ENCODE measurements at places on chromosomes 11 and 22. TPM values are rescaled to one million over a fixed set of nuclear protein-coding genes. Genes with fewer than 3 reads are reported as not detected.

- no peak for DNase-seq
- H3K4me3 ChIP-seq: no peak overlapping the region
- H3K4me1 ChIP-seq: peaks cover 49% of the 10 kb centered on the region
- H3K27me3 ChIP-seq: no peaks in the 10 kb centered on the region
- no peak overlapping the region for H3K27ac ChIP-seq
- no peaks in the 10 kb centered on the region for H3K36me3 ChIP-seq
These were observed 3.9 kb downstream of the CBL start for GRCh38 chr11:119210050-119210449.

GRCh38 chr22:49724893-49725489 lies 102.7 kb downstream of the BRD1 start:
- peaks cover 13% of the 10 kb centered on the region for H3K4me1 ChIP-seq
- no peaks in the 10 kb centered on the region for H3K36me3 ChIP-seq
- DNase-seq: peak; percentile 56
- H3K27ac ChIP-seq: no peak overlapping the region

DNA sequence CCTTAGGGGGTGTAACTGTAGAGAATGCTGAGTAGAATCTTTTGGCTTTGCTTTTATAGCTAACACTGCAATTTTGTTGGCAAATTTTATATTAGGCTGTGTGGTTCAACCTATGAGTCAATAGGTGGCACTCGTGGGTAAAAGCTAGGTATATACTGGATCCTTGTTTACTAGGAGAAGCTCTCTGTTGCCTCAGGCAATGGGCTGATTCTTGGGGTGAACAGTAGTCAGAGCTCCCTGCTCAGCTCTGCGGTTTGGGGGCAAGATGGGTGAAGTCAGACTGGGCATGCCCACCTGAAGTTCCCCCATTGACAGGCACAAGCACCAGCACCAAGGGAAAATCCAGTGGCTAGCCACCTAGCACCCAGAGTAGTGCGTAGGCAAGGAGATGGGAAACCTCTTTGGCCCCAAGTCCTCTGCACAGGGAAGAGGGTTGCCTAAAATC lies 238.7 kb downstream of the FAM181B start:
- H3K4me1 ChIP-seq: no peaks in the 10 kb centered on the region
- no peaks in the 10 kb centered on the region for H3K27me3 ChIP-seq
- DNase-seq: no peak
- H3K4me3 ChIP-seq: no peak overlapping the region

- H3K27me3 ChIP-seq: no peaks in the 10 kb centered on the region
- DNase-seq: no peak
- no peak overlapping the region for H3K27ac ChIP-seq
- no peak overlapping the region for H3K4me3 ChIP-seq
- H3K36me3 ChIP-seq: no peaks in the 10 kb centered on the region
These were observed 159.1 kb downstream of the PGR start for GRCh38 chr11:100970283-100971164.

- no peak overlapping the region for H3K4me3 ChIP-seq
- H3K4me1 ChIP-seq: peaks cover 33% of the 10 kb centered on the region
- H3K27me3 ChIP-seq: no peaks in the 10 kb centered on the region
- no peak overlapping the region for H3K27ac ChIP-seq
- DNase-seq: no peak
These were observed 174.4 kb downstream of the MAML2 start for GRCh38 chr11:96168623-96169022.

GRCh38 chr11:27470166-27470565 lies 2.4 kb downstream of the LGR4 start:
- no peak for DNase-seq
- no peak overlapping the region for H3K27ac ChIP-seq
- no peak overlapping the region for H3K4me3 ChIP-seq
- H3K27me3 ChIP-seq: no peaks in the 10 kb centered on the region
- H3K36me3 ChIP-seq: no peaks in the 10 kb centered on the region

The CCDC89 gene
- polyA plus RNA-seq: not detected

- no peak overlapping the region for H3K4me3 ChIP-seq
- no peaks in the 10 kb centered on the region for H3K4me1 ChIP-seq
- no peak overlapping the region for H3K27ac ChIP-seq
- H3K27me3 ChIP-seq: no peaks in the 10 kb centered on the region
These were observed 141.2 kb downstream of the CTTN start for GRCh38 chr11:70539360-70540095.

DNA sequence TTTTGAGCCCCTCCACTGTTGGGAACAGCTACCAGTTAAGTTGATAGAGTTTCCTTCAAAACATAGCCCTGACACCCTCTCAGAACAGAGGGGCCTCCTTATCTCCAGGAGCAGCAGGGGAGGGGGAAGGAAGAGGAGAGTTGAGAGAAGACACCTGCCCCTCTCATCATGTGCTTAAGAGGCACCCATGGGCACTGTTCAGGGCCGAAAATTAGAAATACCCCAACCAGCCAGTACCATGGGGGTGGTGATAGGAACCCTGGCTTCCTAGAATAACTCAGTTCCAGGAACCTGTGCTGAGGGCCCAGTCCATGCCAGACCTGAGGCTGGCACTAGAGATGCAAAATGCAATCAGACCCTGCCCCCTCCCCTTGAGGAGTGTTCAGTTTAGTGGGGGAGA lies 9.3 kb upstream of the GDPD5 start:
- no peak for DNase-seq
- H3K4me1 ChIP-seq: peaks cover 34% of the 10 kb centered on the region
- no peak overlapping the region for H3K27ac ChIP-seq
- no peaks in the 10 kb centered on the region for H3K27me3 ChIP-seq

- peaks cover 13% of the 10 kb centered on the region for H3K36me3 ChIP-seq
- DNase-seq: no peak
- H3K4me3 ChIP-seq: no peak overlapping the region
- H3K4me1 ChIP-seq: no peaks in the 10 kb centered on the region
- H3K27ac ChIP-seq: no peak overlapping the region
- no peaks in the 10 kb centered on the region for H3K27me3 ChIP-seq
These were observed 72.4 kb downstream of the CYP2R1 start for GRCh38 chr11:14819596-14819995.

- DNase-seq: no peak
- H3K4me3 ChIP-seq: no peak overlapping the region
These were observed 34.6 kb downstream of the BBOX1 start for GRCh38 chr11:27075192-27075591.

DNA sequence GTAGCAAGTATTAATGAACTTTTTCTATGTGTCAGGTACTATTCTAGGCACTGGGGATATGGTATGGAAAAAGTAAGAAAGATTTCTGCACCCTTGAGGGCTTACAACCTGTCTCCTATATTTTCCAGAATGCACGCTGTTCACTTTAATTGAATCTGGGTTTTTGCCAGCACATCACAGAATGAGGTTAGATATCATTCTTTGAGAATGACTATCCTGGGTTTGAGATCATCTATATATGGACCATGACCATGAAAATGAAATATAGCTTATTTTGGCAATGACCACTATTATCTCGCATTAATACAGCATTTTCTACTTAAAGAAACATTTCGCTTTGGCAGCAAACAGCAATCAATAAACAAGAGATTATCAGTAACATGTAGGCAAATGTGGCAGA lies 46.9 kb downstream of the C11orf71 start:
- H3K4me1 ChIP-seq: no peaks in the 10 kb centered on the region
- no peak for DNase-seq
- H3K27me3 ChIP-seq: no peaks in the 10 kb centered on the region
- H3K4me3 ChIP-seq: no peak overlapping the region
- H3K36me3 ChIP-seq: no peaks in the 10 kb centered on the region

GRCh38 chr11:29782447-29782846 lies 234.4 kb downstream of the KCNA4 start:
- H3K4me3 ChIP-seq: no peak overlapping the region
- H3K27me3 ChIP-seq: no peaks in the 10 kb centered on the region
- H3K4me1 ChIP-seq: no peaks in the 10 kb centered on the region
- no peak overlapping the region for H3K27ac ChIP-seq
- DNase-seq: no peak

The KCNQ1OT1 gene
- 0.10 TPM for polyA plus RNA-seq

DNA sequence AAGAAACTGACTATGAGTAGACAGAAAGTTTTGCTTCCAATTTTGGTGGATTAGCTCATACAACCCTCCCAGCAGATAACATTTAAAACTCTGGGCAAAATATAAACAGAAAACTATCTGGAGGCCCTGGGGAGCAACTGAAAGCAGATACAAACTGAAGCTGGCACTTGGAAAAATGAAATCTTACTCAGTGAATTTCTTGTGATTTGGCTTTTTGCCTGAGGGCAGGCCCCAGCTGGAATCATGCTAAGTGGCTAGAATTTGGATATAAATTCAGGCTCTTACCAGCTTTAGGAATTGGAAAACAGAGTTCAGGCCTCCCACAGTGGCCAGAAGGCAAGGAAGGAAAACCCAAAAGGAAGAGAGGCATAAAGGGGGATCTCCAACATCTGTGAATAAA lies 85.8 kb downstream of the EFCAB6 start:
- no peak for DNase-seq
- H3K27ac ChIP-seq: no peak overlapping the region
- no peaks in the 10 kb centered on the region for H3K27me3 ChIP-seq
- H3K4me3 ChIP-seq: no peak overlapping the region
- H3K36me3 ChIP-seq: no peaks in the 10 kb centered on the region
- H3K4me1 ChIP-seq: no peaks in the 10 kb centered on the region

The VPREB1 gene
- polyA plus RNA-seq: not detected

The APOA4 gene
- not detected for polyA plus RNA-seq

Measured in CD4-positive, alpha-beta memory T cell (primary cell).